Activated T-cell treated with anti-CD3 and anti-CD28 coated beads for 48 hours (primary cell): ENCODE measurements at places on chromosomes 16 and 17.
A peak's percentile ranks its signal among the peaks of the same experiment; 100 is the strongest.

- no peak for DNase-seq
Measured at GRCh38 chr17:60862482-60862881, 184.8 kb downstream of the BCAS3 start.

DNA sequence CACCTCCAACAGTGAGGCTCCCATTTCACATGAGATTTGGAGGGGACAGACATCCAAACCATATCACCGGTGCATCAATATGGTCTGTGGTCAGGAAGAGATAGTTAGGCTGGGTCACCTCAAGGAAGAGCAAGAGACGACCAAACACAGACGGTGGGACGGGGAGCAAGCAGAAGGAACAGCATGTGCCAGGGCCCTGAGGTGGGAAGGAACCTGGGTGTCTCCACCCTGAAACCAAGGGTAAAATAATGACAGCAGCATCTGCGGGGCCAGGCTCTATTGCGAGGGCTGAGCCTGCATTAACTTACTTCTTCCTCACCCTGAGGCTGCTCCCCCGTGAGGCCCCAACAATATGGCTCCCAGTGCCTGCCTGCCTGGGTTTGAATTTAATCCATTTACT lies 8.9 kb upstream of the PRSS21 start:
- no peak for DNase-seq

- peak; percentile 76 for DNase-seq
Measured at GRCh38 chr16:57576429-57576870, 34.0 kb downstream of the ADGRG5 start.

DNA sequence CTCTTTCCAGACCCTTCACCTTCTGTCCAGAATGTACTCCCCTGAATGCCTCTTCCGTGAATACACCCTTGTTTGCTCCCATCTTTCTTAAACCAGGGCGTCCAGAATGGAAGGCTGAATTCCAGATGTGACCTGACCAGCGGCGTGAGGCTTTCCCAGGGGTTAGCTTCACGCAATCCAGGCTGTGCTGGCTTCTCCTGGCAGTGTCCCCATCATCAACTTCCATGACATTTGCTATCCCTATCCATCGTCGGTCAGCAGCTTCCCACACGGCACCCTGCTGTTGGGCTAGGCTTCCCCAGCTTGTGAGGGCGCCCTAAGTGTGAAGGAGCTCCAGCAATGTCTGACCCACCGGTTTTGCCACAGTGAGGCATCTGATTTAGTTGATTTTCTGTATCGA lies 339.8 kb upstream of the TNRC6C start:
- DNase-seq: no peak

- DNase-seq: no peak
Measured at GRCh38 chr17:2172077-2172851, 117.4 kb downstream of the HIC1 start.

DNA sequence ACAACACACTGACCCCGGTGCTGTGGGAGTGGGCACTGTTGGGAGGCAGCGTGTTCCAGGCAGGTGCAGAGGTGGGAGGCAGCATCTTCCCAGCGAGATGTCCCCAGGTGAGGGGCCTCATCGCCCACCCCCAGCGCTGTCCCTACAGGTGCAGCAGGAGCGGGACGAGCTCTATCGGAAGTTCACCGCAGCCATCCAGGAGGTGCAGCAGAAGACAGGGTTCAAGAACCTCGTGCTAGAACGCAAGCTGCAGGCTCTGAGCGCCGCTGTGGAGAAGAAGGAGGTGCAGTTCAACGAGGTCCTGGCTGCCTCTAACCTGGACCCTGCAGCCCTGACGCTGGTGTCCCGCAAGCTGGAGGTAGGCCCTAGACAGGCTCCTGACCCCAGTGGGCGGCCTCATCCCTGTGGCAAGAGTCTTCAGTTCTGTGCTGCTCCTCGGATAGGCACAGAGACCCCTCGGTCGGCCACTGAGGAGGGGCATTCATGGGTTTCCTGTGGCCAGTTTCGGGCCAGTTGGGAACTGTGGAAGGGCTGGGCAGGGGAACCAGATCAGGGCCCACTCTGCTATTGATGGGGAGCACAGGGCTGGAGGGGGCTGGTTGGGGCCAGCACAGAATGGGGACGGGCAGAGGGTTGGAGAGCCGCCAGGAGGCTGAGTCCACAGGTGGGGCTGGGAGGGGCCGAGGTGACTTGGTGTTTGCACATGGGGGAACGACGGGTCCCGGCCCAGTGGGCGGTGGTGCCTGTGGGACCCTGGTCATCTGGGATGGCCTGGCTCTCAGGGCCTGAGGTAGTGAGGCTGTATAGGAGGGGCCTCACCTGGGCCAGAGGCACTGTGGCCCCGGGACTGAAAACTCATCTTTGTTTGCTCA lies 21.1 kb upstream of the DBNDD1 start:
- no peak for DNase-seq

- no peak for DNase-seq
Measured at GRCh38 chr17:45409659-45410076, 23.0 kb downstream of the ARHGAP27 start.

DNA sequence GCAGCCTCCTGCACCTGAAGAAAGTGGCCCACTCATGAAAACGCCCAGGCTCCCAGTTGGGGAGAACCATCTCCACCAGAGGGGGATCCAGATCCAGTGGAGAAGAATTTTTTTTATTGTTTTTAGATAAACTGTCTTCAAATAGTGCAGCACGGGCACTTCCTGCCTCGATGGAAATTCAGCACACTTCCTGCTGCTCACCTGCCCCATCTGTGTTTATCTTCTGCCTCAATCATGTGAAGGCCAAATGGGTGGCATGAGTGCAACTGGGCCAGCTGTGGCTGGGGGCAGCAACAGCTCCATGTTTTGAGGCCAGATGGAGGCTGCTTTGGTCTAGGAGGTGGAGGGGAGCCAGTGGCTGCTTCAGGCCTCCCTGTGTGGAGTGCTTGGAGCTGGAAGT lies 75.9 kb upstream of the WSB1 start:
- DNase-seq: no peak

DNA sequence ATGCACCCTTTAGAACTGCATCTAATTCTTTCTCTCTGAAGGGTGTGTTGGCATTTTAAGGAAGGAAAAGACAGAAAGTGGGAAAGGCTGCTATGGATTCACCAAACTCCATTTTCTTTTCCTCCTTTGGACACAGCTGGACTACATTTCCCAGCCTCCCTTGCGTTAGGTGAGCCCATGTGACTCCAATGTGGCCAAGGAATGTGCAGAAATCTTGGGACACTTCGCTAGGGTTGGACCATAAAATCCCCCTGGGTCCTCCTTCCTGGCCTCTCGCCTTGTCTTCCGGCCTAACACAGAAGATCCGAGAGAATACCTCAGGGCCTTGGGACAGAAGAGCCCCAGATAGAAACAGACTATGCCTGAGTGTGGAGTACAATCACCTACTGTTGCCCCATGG lies 56.3 kb downstream of the ABCC12 start:
- DNase-seq: no peak

- DNase-seq: no peak
Measured at GRCh38 chr17:13626703-13627102, 25.0 kb upstream of the HS3ST3A1 start.

DNA sequence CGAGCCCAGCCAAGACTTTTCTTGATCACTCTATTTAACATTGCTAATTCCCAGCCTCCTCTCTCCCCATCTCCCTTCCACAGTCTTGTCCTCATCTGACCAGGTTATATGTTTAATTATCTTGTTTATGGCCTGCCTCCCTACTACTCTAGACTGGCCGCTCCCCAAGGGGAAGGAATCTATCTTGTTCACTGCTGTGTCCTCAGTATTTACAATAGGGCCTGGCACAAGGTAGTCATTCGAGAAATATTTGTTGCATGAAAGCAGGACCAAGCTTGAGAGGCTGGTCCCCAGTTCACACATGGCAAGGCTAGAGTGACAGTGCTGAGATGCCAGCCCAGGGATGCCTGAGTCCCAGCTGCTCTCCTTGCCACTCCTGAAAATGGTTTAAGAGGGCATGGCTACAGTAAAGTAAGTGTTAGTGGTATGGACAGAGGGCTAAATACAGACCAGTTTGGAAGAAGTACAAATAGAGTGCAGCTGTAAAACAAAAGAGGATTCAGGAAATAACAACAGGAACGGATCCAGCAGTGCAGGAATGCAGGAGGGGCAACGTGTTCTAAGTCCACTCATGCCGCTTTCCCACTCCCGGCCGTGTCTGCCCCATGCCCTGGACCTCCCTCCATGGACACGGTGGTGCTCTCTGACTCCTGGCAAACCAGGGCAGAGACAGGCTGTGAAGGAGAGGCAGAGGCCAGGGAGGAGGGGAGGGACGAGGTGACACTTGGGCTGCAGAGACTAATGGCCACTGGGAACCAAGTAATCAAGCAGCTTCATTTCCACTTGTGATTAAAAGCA lies 65.6 kb downstream of the TOM1L2 start:
- no peak for DNase-seq

GRCh38 chr16:53022374-53022773 lies 30.3 kb downstream of the CHD9NB start:
- DNase-seq: no peak

- DNase-seq: no peak
Measured at GRCh38 chr16:87216148-87216840, 100.9 kb downstream of the C16orf95 start.

DNA sequence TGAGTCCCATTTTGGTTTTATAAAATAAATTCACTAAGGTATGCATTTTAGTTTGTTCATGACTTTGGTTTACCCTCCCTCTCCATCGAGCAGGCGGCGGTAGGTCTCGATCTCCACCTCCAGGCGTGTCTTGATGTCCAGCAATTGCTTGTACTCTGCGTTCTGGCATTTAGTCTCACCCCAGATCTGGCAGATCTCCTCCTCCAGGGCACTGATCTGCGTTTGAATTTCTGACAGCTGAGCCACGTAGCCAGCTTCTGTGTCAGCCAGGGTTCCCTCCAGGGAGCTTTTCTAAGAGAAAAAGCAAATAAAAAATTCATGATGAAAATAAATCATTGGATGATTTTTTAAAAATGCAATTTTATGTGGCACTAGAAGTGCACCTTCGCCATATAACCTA lies 4.2 kb downstream of the KRT24 start:
- DNase-seq: no peak

DNA sequence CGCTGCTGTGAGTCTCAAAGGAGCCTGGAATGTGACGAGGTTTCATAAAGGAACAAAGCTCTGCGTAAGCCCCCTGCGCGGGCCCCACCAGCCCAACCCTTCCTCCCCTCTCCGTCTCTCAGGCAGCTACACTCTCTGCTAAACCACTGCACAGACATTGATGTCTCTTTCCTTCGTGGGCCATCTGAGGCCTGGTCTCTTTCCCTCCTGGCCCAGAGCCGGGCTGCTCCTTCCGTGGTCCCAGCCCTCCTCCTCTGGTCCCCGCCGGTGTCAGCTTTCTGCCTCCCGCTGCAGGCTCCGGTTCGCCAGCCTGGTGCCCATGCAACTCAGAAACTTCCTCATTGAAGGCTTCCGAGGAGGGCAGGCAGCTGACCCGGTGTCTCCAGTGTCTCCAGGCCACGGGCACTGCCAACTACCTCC lies 7.4 kb downstream of the SCARF1 start:
- no peak for DNase-seq

- no peak for DNase-seq
Measured at GRCh38 chr16:69833357-69834282, 71.5 kb downstream of the WWP2 start.

- no peak for DNase-seq
Measured at GRCh38 chr17:6780886-6781285, 4.9 kb downstream of the FBXO39 start.

GRCh38 chr17:49525831-49526741 lies 31.0 kb downstream of the NGFR start:
- no peak for DNase-seq

DNA sequence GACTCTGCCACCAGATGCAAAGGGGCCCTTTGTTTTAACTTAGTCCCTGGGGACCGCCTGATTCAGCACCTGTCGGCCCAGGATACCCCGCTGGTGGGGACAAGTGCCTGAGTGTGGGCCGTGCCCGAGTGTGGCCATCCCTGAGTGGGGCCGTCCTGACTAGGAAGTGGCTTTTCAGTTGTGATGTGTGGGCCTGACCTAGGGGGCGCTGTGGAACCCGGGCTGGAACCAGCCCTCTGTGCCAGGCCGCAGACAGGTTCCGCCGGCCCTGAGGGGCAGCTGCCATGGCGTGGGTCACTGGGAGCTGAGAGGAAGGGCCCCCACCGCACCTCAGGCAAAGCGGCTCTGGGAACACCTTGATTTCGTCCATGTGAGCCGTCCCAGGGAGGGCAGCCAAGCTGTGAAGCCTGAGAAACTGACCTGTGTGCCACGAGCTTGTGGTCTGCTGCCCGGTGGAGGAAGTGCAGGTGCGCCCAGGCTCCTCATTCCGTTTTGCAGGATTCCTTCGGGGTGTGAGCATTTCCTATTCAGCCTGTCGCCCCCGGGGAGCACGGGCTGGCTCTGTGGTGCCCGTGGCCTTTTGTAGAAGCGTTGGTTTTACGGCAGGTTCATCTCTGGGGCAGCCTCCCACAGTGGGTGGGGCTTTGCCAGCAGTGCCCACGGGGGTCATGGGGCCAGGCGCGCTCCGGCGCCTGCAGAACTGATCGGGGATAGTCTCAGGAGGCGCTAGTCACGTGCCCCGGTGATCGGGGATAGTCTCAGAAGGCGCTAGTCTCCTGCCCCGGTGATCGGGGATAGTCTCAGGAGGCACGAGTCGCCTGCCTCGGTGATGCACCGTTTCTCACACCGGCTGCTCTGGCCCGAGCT lies 5.3 kb downstream of the RPL13 start:
- peak; percentile 62 for DNase-seq

DNA sequence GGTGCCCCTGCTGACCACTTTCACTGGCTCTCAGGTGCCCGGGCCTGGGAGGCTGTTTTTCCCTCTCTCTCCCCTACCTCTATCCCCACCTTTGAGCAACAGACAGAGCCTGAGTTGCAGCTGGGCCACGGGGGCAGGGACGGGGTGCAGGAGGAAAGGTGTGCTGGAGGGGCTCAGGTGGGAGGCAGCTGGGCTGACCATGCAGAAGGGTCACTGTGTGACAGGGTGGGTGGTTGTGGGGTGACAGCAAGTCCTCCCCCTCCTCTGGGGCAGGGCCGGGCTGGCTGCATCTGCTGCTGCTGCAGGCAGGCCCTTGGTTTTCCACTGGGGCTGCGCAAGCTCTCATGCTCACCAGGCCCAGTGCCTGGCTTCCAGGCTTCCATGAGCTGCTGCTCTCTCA lies 6.6 kb downstream of the ZNF319 start:
- DNase-seq: no peak

- DNase-seq: no peak
Measured at GRCh38 chr16:20339744-20340143, 12.4 kb upstream of the GP2 start.

GRCh38 chr17:45889579-45889978 lies 4.8 kb upstream of the MAPT start:
- DNase-seq: no peak

GRCh38 chr17:2040942-2041560 lies 771 bp upstream of the OVCA2 start:
- DNase-seq: no peak

GRCh38 chr16:6837722-6838121 lies 494.9 kb upstream of the RBFOX1 start:
- DNase-seq: no peak

DNA sequence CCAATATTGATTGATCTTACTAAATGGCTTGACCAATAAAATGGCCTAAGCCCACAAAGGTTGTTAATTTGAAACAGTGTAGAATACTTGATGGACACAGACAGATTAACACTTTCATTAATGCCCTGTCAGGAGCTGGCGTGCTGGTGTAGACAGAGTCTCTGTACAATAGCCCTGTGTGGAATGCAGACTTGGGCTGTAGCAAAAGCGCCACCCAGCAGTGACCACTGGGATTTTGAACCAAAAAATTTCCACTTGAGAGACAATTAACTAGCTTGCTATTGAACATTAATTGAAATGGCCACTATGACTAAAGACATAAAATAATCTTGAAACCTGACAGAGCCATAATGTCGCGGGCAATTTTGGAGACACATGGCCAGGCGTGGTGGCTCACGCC lies 19.7 kb upstream of the GUCY2D start:
- DNase-seq: no peak
